ENCODE measurements at places on chromosomes 11 and 22.

- no peak for DNase-seq
These were observed 98.8 kb downstream of the CRYBB2 start for GRCh38 chr22:25318081-25318823.

DNA sequence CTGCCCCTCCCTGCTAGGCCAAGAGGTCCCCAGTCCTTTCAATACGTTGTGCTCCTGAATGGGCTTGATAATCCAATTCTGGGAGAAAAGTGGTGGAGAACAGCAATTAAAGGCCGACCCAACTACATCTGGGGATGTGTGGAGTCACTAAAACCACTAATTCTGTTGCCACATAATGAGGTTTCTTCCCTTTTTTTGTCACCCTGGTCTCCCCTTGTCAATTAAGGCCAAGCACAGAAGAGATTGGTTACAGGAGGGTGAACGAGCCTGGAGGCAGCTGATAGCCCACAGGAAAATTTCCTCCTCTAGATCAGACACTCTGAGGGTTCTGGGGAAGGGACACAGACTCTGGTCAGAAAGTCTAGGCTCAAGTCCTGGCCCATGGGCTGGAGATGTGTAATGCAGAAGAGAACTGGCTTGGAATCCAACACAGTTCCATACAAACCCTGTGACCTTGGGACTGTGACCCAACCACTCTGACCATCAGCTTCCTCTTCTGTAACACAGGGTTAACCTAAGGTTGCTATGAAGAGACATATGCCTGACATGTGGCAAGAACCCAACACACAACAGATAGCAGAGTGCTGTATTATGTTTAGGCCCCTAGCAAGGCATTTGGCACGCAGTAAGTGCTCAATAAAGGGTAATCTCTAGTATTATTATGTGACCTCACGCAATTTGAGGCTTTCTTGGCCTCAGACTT, 146.4 kb downstream of the CHST1 start:
- DNase-seq = no peak

GRCh38 chr11:68113986-68114385, 7.2 kb downstream of the CHKA start:
- DNase-seq = no peak

GRCh38 chr11:129375751-129376657, at the start of gene BARX2:
Gene BARX2, plus strand, starts transcription at chr11:129375848. Its CDS starts 188 bp downstream, at chr11:129376036.
- no peak for DNase-seq

DNA sequence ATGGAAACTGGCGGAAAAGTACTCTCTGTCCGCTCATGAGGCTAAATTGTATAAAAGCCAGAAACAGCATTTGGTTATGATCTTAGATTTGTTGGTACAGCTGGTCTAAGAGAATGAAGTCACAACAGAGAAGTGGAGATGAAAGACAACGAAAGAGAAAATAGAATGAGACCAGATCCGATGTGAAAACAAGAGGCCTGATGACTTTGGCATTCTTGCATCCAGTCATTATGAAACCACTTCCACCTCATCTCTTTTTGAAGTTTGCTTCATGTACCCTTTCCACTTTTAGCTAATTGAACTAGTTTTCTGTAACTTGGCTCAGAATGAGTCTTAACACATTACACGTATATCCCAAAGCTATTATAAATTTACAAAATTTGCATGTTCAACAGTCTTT, 1431.7 kb downstream of the LRRC4C start:
- DNase-seq = no peak

DNA sequence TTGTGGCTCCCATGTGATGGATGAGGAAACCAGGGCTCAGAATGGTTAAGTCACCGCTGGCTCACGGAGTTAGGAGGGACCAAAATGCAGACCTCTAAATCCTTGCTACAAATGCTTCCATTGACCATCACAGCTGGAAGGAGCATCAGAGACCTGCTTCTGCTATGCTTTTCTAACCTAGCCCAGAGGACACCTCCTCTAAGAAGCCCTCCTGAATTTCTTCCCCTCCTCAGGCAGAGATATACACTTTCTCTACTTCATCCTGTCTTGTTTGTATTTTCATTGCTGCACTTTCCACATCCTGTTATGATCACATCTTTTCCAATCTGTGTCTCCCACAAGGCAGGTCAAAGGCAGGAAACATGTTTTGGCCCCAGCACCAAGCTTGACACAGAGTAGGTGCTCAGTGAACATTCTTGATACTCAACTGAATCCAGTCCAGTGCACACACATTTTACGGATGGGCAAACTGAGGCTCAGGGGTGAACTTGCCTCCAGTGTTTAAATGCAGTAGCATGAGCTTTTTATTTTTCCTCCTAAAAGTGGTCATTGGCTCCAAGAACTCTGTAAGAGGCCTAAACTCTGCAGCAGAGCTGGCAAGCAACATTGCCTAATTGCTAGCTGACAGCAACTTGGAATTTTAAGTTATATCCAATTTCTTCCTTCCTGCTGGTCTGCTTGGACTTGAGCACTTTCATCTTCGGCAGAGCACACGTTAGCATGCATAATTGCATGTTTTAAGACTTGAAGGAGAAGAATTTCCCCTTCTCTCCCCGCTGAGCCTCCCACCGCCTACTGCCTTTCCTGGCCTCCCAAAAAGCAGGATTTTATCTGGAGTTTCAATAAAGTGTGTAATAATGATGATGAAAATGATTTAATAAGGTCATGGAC, 12.7 kb downstream of the SCUBE1 start:
- DNase-seq = no peak

DNA sequence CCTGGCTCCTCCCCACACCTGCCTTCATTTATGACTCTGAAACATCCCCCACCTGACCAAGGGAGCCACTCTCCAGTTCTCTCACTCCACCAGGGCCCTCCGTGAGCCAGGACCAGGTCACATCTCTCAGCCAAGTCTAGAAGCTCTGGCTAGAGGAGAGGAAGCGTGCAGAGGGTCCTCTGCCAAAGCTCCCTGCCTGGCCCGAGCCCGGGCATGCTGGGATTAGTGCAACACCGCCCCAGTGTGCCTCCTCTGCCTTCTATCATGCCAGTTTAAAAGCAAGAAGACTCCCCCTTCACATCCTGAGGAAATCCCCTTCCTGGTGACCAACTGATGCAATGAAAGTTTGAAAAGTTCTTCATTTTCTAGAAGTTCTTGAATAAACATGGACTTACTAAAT, 23.5 kb downstream of the TP53AIP1 start:
- no peak for DNase-seq

- DNase-seq = no peak
These were observed 56.3 kb upstream of the SLC5A12 start for GRCh38 chr11:26778000-26778757.

All from NCI-H1436 treated with DMSO at 0.1 percent for 48 hours (cell line).